ENCODE measurements at places on chromosomes 6 and 20. TPM values are rescaled to one million over a fixed set of nuclear protein-coding genes. Genes with fewer than 3 reads are reported as not detected.

DNA sequence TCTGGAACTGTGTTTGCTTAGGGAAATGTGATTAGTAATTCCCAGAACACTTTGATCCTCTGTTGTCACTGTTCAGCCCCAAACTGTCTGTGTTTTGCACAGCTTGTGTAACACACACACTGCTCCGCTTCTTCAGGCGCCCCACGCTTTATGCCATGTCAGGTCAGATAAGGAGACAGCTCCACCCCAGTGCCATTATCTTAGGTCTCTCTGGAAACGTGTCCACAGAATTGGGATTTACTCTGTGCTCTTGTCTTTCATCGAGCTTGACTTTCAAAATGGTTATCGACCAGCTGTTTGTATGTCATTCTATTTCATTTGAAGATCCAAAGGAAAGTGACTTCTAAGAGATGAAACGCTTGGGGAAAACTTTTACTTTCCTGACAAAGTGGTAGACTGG, 106.4 kb upstream of the SSTR4 start:
- H3K4me3 ChIP-seq = no peak overlapping the region
- H3K27ac ChIP-seq = no peak overlapping the region
- DNase-seq = no peak
- H3K4me1 ChIP-seq = no peaks in the 10 kb centered on the region
- no peaks in the 10 kb centered on the region for H3K36me3 ChIP-seq

DPPA5 gene
- total RNA-seq = not detected

CALHM4 gene
- total RNA-seq = not detected

GRCh38 chr20:58322083-58322482, 12.6 kb downstream of the RAB22A start:
- H3K36me3 ChIP-seq = peaks cover 5% of the 10 kb centered on the region
- no peak overlapping the region for H3K4me3 ChIP-seq
- DNase-seq = no peak
- no peak overlapping the region for H3K27ac ChIP-seq
- no peaks in the 10 kb centered on the region for H3K27me3 ChIP-seq

- no peak for DNase-seq
- H3K4me1 ChIP-seq = no peaks in the 10 kb centered on the region
- peaks cover 5% of the 10 kb centered on the region for H3K36me3 ChIP-seq
- H3K4me3 ChIP-seq = no peak overlapping the region
- H3K27ac ChIP-seq = no peak overlapping the region
- H3K27me3 ChIP-seq = no peaks in the 10 kb centered on the region
These were observed 439.8 kb downstream of the BMP2 start for GRCh38 chr20:7207186-7207798.

All from natural killer cell treated with Interleukin-12 subunit alpha and Interleukin-12 subunit beta and Interleukin-15 and Interleukin-18, amount 100 ng/mL, for 72 hours (primary cell).